ENCODE measurements at places on chromosomes 3 and 15.

DNA sequence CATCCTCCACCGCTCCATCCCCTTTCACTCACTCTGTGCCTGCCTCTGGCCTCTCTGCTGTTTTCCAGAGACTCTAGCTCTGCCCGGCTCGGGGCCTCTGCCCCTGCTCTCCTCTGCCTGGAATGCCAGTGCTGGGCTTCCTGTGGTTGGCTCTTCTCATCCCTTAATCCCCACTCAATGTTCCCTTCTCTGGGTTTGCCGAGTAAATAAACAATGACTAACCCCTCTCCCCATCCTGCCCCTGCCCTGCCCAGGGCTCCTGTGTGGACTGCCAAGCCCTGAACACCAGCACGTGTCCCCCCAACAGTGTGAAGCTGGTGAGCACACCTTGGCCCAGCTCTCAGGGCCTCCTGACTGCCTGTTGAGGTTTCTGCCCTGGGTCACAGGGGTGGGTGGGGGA lies 12.2 kb downstream of the STAB1 start:
- DNase-seq, result no peak

DNA sequence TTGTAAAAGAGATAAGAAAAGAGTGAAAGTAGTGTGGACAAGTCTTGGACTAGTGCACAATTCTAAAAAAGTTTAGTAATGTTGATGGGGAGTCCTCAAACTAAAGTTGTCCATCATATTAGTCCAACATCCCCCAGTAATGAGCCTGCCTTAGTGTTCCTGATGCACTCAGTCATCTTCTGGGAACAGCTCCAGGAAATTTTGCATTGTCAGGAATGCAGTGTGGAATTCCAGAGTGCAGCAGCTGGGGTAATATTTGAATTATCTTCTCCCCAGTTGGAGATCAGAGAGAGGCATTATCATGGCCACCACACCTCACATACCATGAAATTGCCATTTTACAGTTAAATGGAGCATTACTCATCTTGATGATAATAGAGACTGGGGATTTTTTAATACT lies 528.8 kb upstream of the NAALADL2 start:
- DNase-seq, result no peak

DNA sequence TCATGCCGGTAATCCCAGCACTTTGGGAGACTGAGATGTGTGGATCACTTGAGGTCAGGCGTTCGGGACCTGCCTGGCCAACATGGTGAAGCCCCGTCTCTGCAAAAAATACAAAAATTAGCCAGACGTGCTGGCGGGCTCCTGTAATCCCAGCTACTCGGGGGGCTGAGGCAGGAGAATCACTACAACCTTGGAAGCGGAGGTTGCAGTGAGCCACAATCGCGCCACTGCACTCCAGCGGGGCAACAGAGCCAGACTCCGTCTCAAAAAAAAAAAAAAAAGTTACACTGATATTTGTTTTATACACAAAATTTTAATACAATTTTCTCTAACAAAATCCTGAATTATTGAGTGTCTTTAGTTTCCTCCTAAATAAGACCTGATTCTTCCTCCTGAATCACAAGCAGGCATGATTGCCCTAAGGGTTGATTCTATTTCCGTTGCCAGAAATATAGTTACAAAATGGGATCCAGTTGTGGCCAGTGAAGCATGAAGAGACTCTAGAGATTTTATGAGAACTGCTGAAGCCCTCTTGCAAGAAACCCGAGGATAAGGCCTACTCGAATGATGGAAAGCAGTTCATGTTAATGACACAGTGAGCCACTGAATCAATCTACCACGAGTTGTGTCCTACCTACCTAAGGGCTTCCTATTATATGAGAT lies 9.6 kb upstream of the SMARCC1 start:
- no peak for DNase-seq

GRCh38 chr3:57086201-57086600 lies 25.7 kb downstream of the SPATA12 start:
- no peak for DNase-seq

DNA sequence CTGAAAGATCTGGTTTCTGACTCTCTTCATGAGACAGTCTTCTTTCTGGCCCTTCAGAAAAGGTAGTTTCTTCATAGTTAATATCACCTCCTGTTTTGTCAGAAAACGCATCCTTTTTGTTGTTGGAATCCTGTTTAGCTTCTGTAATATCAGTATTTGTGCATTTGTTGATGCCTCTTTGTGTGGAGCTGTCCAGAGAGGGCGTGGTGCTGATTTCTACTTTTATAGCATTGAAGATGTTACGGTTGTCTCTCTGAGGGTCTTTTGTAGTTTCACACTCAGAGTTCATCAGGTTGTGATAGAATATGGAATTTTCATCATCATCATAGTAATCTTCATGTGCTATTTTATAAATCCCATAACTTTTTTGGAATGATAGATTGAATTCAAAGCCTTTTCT lies 8.9 kb downstream of the GPR149 start:
- DNase-seq, result peak; percentile 45

DNA sequence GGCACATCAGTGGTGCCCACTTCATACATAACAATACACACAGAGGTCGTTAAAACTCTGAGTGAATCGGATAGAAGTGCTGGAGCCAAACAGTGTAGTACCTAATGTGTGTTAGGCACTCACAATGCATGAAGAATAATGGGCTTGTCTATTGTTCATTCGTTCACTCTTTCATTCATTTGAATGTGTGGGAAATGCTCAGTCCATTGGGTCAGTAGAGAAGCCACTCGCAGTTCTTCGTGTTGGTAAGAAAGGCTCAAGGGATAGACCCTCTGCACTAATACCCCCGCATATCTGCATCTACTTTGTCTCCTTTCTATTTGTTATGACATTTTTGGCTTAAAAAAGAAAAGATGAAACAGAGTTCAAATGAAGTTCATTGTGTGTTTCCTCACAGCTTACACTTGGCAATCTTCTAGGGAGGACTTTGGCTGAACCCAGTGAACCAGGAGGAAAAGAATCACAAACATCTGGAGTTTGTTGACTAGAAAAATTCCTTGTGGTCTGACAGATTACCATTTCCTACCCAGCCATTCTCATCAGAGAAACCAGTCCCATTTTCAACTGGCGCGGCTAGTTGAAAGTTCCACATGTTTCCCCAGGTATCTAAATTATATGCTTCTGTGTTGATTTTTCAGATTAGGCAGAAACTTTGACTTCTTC lies 32.8 kb upstream of the MFSD1 start:
- no peak for DNase-seq
